COR-L47 (cell line): ENCODE measurements at places on chromosomes 2 and 18.

GRCh38 chr2:199348871-199349270 is 108.9 kb downstream of the SATB2 start:
- no peak for DNase-seq

- DNase-seq = no peak
These were observed 241.4 kb upstream of the SALL3 start for GRCh38 chr18:78738076-78738690.

DNA sequence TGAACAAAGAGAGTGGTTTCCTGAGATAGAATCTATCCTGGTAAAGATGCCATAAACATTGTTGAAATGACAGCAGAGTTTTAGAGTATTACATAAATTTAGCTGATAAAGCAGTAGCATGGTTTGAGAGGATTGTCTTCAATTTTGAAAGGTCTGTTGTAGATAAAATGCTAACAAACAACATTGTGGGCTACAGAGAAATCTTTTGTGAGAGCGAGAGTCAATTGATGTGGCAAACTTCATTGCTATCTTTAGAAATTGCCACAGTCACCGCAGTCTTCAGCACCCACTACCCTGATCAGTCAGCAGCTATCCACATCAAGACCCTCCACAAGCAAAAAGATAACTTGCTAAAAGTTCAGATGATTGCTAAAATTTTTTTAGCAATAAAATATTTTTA is 17.5 kb downstream of the VRK2 start:
- DNase-seq = no peak

- no peak for DNase-seq
These were observed 92.8 kb upstream of the OTOS start for GRCh38 chr2:240232961-240233884.

- no peak for DNase-seq
These were observed 84.5 kb downstream of the ZBTB7C start for GRCh38 chr18:48324651-48325050.

DNA sequence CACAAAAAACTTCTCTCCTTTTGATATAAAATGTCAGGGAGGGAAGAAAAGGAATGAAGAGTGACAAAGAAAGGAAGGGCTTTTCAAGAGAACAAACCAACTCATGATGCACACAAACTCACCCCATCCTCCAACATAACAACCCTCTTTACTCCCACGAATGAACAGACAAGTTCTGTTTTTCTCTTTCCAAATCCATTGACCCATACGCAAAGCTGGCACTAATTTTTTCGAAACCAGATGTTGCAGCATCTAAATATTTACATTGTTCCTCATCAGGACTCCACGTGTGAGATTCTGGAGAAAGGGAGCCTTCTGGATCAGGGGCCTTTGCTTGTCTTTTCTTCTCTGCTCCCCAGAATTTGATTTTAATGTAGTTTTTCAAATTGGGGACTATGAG is 143.3 kb upstream of the BCL2L11 start:
- DNase-seq = no peak

DNA sequence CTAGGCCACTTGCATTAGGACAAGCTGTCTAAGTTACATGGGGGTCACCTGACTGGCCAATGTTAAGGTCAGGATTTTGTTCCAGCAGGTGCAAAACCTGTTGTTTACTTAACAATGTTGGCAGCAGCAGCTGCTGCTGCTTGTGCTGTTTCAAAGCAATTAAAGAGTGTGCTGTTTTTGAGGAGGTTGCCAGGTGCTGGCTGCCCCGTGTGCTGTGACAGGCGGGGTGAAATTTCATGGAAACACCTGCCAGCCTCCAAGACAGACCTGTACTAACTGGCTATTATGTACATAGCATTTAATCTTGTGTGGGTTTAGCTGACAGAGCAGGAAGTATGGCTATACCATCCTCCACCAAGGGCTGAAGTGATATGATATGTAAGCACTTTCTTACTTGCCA is 224.9 kb downstream of the ASXL3 start:
- DNase-seq = peak; percentile 99

- DNase-seq = no peak
These were observed 234.3 kb downstream of the CALCRL start for GRCh38 chr2:187213798-187214197.

- peak; percentile 41 for DNase-seq
These were observed 34.4 kb downstream of the MAP2 start for GRCh38 chr2:209458008-209458979.

- DNase-seq = no peak
These were observed 7.1 kb downstream of the CAPN13 start for GRCh38 chr2:30800159-30800558.

- no peak for DNase-seq
These were observed 82.0 kb downstream of the SMAD7 start for GRCh38 chr18:48868468-48869466.

DNA sequence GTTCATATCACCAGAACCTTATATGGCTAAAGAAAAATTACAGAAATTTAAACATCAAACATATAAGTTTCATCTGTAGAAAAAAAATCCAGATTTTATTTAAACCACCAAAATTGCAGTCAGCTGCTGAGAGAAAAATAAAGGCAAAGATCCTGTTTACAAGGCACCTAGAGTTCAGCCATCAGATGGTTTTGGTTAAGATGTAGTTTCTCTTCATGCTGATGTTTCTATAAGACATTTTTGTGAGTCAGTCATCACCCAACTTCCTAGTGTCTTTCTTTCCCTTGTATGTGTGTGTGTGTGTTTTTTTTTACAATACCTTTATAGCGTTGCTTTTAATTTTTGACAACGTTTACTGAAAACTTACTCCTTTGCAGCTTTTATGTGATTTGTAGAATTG is 26.1 kb upstream of the MMADHC start:
- DNase-seq = no peak

- DNase-seq = no peak
These were observed 26.8 kb upstream of the SPATA3 start for GRCh38 chr2:230968921-230969658.

GRCh38 chr2:215435280-215435869 is 493 bp downstream of the FN1 start:
- no peak for DNase-seq
